NCI-H1930 (cell line): ENCODE measurements at places on chromosomes 12 and 14.

GRCh38 chr12:94116191-94116590 is 32.2 kb upstream of the PLXNC1 start:
- no peak for DNase-seq

DNA sequence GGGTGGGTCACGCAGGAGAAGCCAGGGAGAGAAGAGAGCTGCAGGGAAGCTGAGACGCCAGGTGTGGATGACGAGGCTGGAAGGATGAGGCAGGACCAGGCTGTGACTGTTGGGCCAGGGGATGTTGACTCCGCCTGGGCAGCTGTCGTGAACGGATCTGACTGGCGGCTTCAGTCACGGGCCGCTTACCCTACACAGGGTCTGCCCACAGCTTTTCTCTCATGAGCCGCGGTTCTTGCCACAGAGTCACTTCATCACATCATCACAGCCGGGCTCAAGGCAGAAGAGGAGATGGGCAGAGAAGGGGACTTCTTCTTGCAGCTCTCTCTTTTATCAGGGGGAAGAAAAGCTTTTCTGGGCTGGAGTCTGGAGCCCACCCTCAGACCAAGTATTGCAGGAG is 7.7 kb downstream of the CLBA1 start:
- no peak for DNase-seq

DNA sequence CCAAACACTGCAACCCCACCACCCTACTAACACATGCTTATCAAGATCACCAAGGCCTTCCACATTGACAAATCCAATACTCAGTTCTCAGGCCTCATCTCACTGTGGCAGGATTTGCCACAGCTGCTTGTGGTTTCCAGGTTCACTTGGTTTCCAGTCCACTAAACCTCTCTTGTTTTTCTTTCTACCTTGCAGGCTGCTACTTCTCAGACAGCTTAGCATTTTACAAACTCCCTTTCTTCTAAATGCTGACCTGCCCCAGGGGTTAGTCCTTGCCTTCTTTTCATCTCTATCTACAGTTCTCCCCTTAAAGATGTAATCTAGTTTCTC is 84.1 kb downstream of the BCAT1 start:
- DNase-seq = no peak

DNA sequence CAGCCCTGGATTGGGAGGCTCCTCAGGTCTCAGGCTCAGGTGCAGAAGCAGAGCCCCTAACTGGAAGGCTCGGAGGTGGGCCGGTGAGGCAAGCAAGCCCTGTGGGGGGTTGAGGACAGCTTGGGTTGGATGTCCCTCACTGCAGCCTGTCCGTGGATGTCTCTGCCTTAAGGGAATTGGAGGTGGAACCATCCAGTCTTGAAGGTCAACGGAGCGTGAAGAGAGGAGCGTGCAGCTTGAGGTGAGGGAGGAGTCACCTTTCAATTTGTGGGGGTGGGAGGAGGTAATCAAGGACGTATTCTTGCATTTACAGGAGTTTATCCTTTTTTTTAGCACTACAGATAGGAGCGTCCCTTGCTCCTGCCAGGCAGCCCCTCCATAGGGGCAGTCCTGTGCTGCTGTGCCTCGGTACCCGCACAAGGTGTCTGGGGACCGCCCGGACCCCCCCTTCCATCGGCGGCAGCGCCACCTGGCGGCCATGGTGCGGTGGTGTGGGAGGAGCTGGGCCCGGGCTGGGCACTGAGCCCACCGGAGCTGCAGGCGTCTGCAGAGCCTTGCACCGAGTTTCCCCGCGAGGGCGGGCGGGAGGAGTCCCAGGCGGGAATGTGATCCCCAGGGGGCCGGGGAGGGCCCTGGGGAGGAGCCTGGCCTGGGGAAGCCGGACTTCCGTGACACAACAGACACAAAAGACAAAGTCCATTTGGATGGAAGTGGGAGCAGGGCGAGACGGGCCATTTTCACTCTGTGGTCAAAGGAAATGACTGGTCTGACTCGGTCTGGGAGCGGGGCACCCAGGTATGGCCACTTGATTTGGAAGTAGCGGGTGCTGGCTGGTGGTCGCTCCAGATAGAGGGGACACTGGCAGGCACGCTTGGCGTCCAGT is 864 bp downstream of the DNAJC22 start:
- peak; percentile 71 for DNase-seq

DNA sequence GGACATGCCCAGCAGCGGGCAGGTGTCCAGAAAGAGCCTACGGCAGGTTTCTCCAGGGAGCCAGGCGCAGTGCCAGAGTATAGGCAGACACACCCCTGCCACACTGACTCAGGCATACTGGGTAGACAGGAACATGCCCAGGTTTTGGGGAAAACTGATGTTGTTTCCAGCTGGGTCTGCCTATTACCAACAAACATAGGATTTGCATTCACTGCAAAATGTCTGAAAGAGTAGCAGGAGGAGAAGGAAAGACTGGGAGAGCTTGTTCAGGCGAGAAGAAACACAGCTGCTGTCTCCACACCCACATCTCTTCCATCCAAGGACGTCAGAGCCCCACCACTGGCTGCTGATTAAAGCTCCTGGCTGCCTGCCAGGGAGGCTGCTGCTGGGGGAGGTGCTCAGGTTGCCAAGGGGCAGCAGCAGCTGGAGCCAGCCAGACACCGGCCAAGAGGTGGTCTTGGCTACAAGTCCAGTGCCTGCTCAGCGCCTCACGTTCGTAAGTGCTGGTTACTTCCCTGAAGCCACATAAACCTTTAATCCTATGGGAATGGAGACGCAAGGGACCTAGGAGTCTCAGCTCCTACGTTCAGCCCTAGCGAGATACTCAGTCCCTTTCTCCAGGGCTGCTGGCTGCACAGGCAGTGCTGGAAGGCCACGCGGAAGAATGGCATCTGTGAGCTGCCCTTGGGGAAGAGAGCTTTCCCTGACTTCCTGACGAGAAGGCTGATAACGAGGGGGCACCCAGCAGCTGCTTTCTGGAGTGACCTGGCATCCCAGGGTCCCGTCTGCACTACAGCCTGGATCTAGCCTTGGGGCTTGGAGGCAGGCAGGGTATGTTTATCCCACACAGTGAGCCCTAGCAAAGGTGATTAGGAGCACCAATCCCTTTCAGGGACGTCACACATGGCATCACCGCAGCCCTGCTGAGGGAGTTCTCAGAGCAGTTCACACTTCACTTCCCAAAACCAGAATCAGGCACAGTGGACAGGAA is 58.1 kb downstream of the PLEKHG3 start:
- DNase-seq = no peak

- no peak for DNase-seq
Measured at GRCh38 chr12:94807951-94808350, 157.6 kb upstream of the TMCC3 start.
